HFFc6 (cell line): ENCODE measurements at places on chromosomes 6 and 20.

DNA sequence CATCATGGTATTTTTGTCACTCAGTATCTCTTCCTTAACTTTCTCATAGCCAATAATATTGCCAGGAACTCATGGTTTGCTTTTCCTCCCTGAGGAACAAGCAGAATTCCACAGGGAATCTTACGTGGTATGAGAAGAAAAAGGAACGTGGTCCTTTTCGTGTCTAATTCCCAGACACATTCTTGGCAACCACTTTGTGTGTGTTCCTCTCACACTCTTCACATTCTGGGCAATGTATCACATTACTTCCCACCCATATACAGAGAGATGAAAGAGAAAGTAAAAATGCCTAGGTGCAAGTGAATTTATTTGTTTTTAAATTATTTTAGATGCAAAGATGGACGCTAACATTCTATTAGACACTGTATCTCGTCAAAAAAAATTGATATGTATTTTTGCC is 102.7 kb downstream of the PTPRK start:
- DNase-seq: no peak

- DNase-seq: no peak
Observed at GRCh38 chr6:23091795-23092194, 522.4 kb downstream of the HDGFL1 start.

DNA sequence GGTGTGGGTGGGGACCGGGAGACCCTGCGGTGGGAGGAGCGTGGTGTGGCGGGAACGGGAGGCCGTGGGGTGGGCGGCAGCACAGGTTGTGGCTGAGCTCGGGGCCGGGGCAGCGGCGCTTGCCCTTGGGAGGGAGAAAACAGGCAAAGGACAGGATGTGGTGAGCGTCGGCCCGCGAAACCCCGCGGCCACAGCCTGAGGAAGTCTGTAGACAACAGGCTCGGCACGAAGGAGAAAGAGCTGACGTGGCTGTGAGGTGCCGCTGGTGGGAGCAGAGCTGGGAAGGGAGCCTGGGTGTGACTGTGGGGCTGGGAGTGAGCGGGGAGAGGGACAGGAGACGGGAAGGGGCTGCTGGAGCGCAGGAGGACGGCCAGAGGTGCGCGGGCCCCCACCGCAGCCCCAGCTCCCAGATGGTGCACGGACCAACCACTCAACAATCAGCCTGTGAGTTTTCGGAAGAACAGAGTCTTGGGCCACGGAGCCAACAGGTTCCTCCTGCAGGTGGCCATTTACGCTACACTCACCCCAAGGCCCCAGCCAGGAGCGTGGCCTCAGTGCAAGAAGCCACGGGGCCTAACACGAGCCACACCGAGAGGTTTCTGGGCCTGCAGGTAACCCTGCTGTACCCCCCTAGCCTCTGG is 202.8 kb downstream of the DLL1 start:
- no peak for DNase-seq

GRCh38 chr6:96381246-96381645 is 140.4 kb upstream of the UFL1 start:
- no peak for DNase-seq

DNA sequence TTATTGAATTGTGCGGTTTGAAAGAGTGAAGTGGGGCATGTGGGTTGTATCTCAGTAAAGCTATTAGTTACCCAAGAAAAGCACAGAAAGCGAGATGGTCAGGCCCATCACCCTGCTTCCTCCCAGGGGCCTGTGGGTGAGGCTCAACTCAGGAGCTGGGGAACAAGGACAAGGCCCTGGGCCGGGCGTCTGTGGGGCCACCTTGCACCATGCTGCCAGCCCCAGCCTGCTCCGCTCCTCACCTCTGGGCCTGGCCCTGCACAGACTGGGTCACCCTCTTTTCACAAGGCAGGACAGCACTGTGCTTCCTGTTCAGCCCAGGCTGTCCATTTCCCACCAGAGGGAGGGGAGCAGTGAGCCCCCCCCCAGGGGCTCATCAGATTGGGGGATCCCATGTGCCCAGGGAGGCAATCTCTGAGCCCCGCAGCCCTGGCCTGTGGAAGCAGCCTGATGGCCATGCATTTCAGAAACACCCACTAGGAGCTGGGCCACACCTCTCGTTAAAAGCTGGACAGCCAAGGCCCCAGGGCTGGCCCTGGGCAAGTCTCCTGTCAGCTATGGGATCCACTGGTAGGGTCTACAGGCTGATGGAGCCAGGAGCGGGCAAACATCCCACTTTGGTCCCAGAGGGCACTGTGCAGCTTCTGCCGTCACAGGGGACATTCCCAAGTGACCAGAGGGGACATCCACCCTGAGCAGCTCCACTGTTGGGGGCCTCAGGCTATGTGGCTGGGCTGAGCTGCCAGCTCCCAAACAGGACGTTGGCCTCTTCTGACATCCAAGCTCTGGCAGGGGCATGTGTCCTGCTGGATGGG is 55.9 kb downstream of the YTHDF1 start:
- no peak for DNase-seq

- DNase-seq: no peak
Observed at GRCh38 chr6:43142101-43142500, 29.0 kb upstream of the SRF start.

DNA sequence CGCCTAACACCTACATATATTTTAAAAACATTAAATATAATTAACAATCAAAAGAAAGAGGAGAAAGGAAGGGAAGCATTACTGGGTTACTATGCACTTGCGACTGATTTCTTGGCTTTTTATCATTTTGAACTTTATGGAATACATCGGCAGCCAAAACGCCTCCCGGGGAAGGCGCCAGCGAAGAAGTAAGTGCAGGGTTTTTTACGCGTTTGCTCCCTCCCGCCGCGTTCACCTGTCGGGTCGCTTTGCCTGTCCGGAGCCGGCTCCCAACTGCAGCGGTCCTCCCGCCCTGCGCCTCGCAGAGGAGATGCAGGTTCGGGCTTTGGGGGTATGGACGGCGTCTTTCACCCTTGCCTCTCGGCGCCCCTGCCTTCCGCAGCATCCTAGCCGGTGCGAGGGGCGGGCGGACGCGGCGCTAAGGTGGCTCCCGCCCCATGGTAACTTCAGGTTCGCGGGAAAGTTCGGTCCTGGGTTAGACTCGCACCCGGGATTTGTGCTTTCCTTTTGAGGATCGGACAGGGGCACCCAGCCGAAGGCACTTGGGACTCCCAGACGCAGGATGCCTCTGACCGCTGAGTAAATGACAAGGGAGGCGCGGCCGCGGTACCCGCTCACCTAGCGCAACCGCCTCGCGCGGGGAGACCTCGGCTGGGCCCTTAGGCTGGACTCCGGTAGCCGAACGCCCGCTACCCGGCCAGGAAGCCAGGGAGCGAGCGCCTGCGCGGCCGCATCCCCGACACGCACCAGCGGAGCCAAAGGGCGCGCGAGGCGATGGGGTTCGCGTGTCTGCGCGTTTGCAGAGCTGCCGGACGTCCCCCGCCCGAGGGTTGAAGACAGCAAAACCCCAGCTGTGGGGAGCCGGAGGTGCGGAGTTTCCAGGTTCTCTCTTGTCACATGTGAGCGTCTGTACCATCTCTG is 891 bp downstream of the RSPO3 start:
- no peak for DNase-seq

DNA sequence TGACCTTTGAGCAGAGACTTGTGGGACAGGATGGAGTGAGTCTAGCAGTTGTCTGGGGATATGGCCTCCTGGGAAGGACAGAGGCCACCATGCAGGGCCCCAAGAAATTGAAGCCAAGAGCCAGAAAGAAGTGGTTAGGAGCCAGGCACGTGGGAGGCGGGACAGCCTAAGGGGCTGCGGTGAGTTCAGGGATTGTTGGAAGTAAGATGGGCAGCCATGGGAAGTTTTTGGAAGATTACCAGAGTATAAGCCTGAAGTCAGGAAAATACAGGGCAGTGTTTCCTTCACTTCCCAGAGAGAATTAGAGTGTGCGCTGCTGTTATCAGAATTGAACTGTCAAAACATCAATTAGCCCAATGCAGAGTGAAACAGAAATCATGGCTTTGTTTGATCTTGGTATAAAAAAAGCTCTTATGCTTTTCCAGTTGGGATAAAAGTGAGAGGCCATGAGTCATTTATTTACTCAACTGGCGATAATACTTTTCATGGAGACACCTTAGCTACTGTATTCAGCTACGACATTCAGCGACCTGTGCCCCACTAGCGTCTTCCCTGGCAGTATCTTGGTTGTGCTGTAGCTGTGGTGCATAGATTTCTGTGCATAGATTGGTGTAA is 66.9 kb downstream of the PHACTR2 start:
- DNase-seq: no peak

DNA sequence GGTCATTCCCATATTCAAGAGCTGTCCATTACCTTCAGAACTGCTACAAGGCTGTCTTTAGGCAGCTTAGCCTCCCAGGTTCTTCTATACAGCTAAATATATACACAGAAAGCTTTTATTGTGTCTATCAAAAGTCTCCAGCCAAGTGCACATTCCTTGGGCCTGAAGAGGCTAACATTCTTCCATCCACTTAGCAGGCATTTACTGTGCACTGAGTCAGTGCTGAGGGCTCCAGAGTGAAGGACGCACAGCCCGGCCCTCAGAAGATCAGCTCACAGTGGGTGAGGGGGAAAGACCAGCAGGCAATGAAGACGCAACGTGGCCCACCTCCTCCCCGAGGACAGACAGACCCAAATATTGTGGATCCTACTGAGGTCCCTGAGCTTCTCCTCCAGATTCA is 569.9 kb downstream of the CDH26 start:
- DNase-seq: peak; percentile 5

- DNase-seq: no peak
Observed at GRCh38 chr6:35634316-35634715, 54.4 kb downstream of the FKBP5 start.

DNA sequence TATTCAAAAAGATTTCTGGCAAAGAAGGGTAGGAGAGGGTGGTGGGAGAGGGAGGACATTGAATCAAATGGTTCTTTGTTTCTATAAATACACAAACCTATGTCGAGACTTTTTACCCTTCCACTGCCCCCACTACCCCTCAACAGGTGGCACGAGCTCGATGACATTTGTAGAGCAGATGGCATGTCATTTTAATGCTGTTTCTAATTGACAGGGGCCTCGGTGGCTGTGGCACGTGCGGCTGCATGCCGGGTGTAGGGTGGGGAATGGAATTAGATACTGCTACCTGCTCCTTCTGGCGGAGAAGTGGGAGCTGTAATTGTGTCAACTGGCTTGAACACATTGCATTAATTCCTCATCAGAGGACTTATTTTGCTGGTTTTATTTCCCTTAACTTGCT is 29.1 kb upstream of the SASH1 start:
- DNase-seq: no peak

DNA sequence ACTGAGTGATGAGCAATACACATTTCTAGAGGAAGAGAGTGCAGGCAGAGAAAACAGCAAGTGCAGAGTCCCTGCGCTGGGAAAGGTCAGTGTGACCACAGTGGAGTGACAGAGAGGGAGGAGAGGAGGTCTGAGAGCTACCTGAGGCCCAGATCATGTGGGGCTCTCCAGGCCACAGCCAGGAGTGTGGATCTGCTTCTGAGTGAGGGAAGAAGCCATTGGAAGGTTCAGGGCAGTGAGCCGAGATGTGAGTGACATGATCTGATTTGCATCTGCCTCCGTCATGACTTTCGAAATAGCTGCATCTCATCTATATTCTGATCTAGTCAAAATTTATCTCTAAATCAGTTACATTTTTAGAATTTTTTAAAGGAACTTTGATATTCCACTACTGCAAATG is 367.1 kb downstream of the PREX1 start:
- no peak for DNase-seq

- DNase-seq: no peak
Observed at GRCh38 chr6:105747823-105748405, 338.2 kb upstream of the PRDM1 start.

DNA sequence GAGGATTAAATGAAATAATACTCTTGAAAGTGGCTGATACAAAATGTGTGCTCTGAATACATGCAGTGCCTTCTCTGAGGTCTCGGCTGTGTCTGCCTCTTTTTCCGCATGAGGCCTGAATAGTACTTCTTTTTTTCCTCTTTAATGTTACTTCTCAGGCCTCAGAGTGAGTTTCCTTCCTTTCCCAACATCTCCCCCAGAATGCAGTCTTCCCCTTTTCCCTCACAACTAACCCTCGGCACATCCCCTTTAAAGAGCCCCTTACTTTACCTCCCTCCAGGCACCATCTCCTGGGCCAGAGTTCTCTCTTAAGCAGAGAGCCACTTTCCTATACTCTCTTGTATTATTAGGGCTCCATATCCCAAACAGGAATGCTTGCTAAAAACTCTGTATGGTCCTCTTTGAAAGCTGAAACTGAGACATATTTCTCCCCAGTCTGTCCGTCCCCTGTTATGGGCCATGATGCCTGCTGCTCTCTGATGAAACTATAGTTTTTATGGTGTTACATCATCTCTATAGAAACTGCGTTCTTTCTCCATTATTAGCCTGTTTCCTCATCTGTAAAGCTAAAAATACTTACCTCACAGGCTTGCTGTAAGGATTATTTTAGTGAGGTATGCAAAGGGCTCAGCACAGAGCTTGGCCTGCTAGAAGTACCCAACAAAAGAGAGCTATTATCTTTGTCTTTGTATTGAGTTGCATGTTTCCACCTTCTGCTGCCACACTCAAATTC is 2.3 kb downstream of the PLAGL2 start:
- no peak for DNase-seq

DNA sequence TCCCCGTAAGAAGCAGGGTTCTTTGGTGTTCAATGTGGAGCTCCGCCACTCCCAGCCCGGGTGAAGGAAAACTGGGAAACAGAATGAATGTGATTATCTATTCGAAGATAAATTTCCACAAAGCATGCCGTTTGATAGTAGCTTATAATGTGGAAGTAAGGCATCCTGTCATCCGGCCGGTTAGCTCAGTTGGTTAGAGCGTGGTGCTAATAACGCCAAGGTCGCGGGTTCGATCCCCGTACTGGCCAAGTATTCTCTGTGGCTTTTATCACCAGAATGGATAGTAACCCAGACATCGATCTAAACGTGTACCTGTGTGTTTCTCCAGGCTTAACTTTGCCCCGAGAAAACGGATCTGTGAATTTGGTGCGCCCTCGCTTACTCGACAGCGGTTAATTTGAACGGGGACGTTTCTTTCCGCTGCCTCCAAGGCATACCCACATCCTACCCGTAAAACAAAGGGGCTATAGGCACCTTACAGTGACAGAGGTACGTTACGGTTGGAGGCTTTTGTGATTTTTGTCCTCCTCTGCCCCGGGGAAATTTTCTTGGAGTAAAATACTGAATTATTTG is 215.2 kb upstream of the ZNF184 start:
- peak; percentile 95 for DNase-seq

DNA sequence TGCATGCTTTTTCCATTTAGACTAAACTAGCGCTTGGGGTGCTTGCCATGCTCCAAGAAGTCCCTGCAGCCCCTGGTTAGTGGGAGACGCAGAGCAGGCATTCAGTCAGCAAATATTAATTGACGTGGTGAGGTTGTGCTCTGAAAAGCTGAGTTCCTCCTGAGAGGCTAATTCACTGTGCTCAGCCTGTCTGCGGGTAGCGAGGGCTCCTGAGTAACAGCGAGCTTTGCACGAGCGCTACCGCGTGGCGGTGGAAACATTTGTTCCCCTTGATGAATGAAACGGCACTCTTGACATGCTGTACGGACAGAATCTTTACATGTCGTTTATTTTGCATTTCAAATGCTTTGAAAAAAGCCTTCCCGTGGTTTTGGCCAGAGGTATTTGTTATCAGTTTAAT is 170.6 kb upstream of the AGPAT4 start:
- no peak for DNase-seq
